T-helper 2 cell (primary cell): ENCODE measurements at places on chromosomes 4 and X.

- no peak for DNase-seq
Observed at GRCh38 chr4:142984871-142985585, 138.9 kb upstream of the INPP4B start.

DNA sequence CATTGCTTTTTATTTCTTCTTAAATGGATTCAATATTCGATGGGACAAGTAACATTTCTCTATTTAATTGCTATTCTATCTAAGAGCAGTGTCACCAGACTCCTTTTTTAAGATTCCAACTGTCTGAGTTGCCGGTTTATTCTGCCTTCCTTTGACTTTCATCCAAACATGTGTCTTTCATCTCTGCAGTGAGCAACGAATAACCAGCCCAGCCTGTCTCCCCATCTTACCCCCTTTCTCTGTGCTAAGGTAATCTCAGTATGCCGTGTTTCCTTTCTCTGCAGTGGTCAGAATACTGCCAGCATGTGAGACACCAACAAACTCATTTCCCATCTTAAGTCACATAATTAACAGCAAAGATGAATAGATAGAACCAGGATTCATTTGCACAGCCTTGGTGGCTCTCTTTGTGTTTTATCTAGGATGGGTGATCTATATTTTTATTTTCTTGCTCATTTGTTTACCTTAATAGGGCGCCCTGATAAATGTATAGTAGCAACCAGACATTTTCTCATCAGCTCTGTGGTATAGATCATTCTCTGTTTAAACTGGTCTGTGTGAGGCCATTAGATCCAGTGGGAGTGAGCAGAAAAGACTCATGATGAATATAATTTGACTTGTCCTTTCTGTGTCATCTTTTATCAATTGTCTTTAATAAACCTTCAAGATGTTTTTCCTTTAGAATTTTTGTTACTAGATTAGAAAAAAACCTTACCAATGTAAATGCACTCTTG is 394.8 kb upstream of the IGFBP7 start:
- DNase-seq = no peak

DNA sequence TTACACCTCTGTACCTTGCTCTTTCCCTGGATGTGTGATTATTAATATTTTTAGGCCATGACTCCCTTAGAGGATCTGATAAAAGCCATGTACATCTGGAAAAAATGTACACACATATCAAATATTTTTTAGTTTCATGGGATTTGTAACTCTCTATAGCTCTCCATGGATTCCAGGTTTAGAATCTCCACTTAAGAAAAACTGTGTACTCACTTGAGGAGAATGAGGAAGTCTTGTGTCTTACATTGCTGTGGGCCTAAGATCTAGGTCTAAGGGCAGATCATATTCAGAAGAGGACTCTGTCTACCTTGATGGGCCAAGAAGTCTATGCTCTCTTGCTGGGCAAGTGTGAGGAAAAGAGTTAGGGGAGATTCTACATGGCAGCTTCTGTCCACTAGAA is 98.0 kb downstream of the RRAGB start:
- DNase-seq = no peak

- DNase-seq = no peak
Observed at GRCh38 chrX:25897758-25898157, 240.4 kb upstream of the MAGEB18 start.

- no peak for DNase-seq
Observed at GRCh38 chr4:107213880-107214279, 177.8 kb upstream of the DKK2 start.

DNA sequence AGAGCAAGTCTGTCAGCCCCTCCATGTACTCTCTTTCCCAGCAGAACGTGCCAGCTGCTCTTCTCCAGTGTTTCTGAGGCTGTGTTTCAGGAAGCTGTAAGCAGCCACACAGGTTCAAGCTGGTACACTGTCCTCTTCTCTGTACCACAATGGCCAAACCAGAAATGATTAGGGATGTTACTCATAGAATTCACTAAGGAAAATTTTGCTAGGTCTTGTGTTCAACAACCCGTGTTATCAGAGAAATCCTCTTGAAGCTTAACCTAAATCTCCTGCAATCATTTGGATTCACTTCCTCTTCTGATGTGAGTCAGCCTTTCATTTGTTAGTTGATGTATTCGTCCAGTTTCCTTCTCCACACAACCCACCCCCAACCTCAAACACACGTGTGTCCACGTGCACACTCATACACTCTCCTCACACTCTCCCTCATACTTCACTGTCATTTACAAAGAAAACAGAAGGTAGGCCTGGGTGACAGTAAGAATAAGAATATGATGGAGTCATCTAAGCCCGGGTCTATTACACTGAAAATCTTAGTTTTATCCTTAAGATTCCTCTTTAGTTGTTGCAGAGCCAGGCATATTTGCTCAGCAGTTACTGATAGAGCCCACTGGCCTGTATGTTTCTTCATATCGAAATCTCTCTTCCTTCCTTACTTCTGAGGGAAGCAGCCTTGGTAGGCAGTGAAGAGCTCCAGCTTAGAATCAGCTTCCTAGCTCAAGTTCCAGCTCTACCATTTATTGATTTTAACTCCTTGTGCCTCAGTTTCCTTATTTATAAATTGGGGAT is 63.4 kb downstream of the DCUN1D4 start:
- peak; percentile 46 for DNase-seq

- no peak for DNase-seq
Observed at GRCh38 chrX:107878106-107878505, 52.4 kb downstream of the MID2 start.

DNA sequence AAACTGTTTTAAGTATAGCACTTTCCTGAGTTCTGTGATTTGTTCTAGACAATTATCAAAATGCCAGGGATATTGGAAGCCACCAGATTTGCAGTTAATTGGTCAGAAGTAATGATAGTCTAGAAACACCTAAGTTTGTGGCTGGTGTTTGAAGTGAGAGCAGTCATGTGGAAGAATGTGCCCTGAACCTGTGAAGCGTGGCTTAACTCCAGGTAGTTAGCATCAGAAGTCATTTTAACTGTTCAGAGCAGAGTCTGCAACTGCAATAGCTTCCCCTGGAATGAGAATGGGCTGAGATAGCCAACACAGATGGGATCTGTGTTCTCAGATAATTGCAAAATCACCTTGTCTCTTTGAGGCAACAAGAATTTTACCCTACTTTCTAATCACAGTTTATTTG is 255.1 kb upstream of the GK2 start:
- DNase-seq = no peak

DNA sequence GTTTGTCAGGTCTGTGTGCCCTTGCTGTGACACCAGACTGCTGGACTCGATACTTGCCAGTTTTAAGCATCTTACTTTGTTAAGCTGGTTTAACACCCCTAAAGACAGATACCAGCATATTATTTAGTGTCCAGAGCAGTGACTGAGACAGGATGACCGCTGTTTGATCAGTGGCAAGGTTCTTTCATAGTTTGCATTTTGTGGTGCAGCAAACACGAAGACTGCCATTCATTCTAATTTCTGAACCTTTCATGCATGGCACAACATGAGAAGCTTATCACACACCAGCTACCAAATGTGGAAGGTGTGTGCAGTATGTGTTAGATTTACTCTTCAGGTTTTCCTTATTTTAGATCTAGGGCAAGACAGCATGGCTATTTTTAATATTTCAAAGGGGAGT is 28.2 kb downstream of the JADE1 start:
- DNase-seq = no peak

DNA sequence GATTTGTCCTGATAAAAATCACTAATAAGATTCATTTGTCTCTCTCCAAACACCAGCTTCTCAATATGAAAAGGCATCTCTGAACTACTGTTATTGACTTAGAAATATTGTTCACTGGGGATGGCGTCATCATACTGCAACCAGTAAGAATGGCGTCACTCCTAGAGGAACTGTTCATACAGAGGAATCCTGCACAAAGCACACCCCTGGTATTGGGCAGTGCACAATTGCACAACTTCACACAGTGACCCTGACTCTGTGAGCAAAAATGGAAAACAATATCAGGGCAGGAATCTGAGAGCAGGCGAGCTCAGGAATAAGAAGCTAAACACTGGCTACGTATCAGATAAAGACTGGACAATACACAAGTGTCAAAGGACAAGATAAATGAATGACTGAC is 66.7 kb upstream of the PNPLA4 start:
- DNase-seq = no peak

DNA sequence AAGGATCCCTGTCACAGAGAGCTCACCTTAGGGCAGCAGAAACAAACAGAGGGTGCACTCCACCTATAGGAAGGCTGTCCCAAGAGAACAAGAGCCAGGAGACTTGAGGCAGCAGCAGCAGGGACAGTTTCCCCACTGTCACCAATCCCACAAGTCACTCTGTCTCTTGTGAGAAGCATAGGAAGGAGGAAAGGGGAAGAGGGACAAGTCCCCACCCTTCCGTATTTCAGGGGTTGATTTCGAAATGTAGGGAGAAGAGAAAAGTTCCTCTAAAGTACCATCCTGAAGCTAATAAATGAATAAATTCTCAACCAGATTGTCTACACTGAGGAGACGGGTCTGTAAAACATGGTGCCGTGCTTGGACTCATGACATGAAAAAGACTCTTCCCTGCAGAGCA is 9.5 kb upstream of the TLR8 start:
- no peak for DNase-seq

- DNase-seq = no peak
Observed at GRCh38 chrX:143788265-143788664, 67.7 kb upstream of the SPANXN2 start.

GRCh38 chr4:76147454-76148141 is 599 bp downstream of the NUP54 start:
- peak; percentile 29 for DNase-seq

DNA sequence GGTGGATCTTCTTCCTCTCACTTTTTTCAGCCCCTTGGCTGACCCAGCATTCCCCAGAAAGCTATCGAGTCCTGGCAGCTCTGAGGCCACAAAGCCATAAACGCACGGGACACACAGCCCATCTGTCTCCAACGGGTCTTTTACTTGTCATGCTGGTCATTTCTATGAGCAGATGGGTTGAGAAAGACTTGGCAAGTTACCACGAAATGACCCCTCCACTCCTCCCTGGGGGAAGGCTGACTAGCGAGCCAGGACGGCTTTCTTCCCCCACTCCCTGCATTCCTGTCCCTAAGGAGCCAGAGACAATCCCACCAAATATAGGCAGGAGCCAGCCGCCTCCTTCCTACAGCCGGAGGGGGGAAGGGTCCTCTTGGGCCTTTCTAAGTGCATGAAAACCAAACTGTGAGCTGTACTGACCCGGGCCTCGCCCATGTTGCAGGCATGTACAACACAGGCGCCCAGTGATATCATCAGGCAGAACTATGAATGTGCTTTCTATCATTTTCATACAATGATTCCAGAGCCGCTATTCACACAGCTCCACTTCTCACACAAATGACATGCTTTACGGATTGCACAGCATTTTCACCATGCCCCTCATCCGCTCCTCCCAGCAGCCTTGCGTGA is 28.6 kb downstream of the AFAP1 start:
- no peak for DNase-seq

GRCh38 chr4:21765810-21766407 is 182.7 kb downstream of the KCNIP4 start:
- DNase-seq = no peak

- peak; percentile 1 for DNase-seq
Observed at GRCh38 chrX:110086916-110087484, 84.1 kb downstream of the TMEM164 start.

DNA sequence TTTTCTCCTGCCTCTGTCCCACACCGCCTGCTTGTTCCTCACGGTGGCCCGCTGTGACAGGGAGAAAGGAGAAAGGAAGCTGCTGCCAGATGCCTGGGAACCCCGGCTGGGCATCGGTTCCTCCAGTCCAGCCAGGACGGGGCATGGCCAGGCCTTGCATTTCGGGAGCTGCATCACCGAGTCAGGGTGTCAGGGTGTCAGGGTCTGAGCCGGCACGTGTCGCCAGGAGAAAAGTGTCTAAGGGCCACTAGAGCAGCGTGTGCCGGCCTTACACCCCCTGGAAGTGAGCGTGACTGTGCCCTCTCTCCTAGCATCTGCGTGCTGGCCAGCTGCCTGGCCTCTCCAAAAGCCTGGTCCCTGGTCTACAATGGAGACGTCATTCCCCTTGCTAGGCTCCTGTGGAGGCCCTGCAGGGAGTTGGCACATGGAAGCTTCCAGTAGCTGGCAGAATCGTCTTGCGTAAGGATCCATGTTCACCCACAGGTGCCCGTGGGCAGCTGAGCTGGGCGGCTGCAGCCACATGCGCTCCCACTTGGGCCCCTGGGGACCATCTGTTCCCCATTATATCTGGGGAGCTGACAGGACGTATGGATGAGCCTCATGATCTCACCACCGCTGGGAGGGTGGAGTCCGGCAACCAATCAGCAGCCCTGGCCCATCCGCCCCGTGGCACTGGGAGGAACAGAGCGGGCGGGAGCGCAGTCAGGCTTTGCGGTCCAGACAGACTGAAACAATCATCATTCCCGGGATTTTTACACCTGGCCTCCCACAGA is 39.9 kb upstream of the HMX1 start:
- no peak for DNase-seq

- DNase-seq = no peak
Observed at GRCh38 chrX:38816155-38816554, 14.9 kb downstream of the MID1IP1 start.

GRCh38 chrX:125439194-125439849 is 119.7 kb downstream of the TEX13C start:
- DNase-seq = no peak

DNA sequence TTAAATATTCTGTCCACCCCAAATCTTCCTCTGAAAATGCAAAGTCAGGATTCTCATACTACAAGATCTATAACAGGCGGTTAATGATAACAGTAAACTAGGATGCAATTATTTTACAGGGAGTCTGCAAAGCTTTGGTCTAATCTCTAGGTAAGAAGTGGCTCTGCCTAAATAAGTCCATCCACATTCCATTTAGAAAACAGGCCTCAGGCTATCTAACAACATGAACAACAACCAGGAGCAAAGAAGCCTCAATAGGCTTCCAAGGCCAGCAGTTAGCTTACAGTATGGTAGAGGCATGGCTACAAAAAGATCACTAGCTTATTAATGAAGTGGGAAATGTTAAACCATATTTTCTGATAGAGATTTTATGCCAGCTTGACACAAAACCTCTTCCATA is 6.4 kb downstream of the MAB21L2 start:
- no peak for DNase-seq

GRCh38 chrX:154373340-154374306 is 811 bp downstream of the FLNA start:
- no peak for DNase-seq

DNA sequence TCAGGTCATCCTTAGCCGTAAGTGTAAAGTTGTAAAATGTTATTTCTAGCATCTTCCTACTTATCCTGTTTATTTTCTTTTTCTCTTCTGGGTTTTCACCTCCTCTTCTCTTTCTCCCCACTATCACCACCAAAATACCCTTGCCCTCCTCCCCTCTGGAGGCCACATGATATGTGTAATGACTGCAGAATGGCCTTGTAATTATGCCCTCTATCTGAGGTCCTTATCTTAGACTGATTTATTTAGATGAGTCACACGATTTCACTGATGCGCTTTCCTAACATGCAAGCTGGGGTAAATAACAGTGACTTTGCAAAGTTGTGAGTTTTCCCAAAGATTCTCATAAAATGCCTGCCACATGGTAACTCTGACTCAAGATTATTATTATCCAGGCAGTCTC is 231.8 kb upstream of the GPRIN3 start:
- DNase-seq = no peak
